ENCODE measurements at places on chromosomes 6 and 20. TPM values are rescaled to one million over a fixed set of nuclear protein-coding genes. Genes with fewer than 3 reads are reported as not detected.

The BYSL gene
- total RNA-seq: 53.1 TPM

The HLA-DRB1 gene
- 109 TPM for total RNA-seq

The BNIP5 gene
- not detected for total RNA-seq

GRCh38 chr6:130780122-130780521 lies 47.1 kb upstream of the SMLR1 start:
- ATAC-seq: no peak

DNA sequence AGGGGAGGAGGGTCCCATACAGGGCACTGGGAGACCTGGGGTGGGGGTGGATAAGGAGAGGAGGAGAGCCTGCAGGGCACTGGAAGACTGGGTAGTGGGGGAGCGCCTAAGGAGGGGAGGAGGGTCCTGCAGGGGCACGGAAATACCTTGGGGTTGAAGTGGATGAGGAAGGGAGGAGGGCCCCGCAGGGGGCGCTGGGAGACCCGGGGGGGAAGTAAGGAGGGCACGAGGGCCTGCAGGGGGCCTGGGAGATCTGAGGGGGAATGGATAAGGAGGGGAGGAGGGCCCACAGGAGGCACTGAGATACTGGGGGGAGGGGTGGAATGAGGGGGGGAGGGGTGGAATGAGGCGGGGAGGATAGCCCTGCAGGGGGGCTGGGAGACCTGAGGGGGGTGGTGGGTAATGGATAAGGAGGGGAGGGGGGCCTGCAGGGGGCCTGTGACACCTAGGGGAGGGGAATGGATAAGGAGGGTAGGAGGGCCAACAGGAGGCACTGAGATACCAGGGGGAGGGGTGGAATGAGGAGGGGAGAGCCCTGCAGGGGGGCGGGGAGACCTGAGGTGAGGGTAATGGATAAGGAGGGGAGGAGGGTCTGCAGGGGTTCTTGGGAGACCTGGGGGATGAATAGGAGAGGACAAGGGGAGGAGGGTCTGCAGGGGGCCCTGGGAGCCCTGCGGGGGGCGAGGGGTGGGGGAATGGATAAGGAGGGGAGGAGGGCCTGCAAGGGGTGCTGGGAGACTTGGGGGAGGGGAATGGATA lies 567 bp upstream of the CTCFL start:
- no peak for ATAC-seq

- no peak for ATAC-seq
Observed at GRCh38 chr20:13356591-13356990, 135.5 kb downstream of the ISM1 start.

- peak; percentile 64 for ATAC-seq
Observed at GRCh38 chr6:69696273-69696672, 100.5 kb downstream of the LMBRD1 start.

DNA sequence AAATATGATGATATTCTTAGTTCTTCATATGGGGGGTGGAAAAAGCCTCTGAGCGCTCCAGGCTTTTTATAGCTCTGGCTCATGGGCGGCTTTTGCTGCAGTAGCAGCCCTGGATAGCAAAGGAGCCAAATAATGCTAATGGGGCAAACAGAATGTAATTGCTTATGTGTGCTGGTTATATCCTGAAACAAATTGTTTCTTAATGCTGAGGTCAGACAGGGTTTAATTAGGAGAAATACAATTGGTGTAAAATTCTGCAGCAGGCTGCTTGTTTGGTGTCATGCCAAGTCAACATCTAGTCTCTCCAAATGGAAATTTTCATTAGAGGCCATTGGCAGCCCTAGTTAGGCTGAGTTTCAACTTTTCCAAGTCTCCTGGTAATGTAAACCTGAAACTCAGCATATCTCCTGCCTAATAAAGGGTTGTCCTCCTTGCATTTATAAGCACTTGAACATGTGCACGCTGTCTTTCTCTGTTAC lies 530.1 kb upstream of the NOX3 start:
- no peak for ATAC-seq

- peak; percentile 21 for ATAC-seq
Observed at GRCh38 chr6:151240791-151241642, 1.2 kb downstream of the AKAP12 start.

DNA sequence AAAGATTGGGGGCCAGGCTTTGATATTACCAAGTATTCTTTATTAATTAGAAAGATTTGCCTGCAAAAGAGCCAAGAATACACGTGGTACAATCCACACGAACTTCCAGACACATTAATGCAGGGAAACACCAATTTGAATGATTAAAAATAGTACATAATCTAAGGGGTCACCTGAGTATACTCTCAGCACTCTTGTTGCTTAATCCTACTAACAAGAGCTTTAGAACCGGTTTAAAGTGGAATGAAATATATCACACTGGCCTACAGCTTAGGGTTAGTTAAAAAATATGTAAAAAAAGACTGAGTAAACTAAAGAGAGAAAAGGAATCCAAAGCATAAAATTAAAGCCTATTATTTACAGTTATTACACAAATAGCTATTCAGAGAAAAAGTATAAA lies 49.0 kb downstream of the COL9A1 start:
- no peak for ATAC-seq

- ATAC-seq: no peak
Observed at GRCh38 chr20:56155625-56156024, 92.9 kb upstream of the MC3R start.

Data from activated T-helper 17 cell treated with anti-CD3 and anti-CD28 coated beads, Interleukin-2, amount 50 U/mL, for 72 hours (primary cell).